ENCODE measurements at places on chromosomes 6 and 20.

DNA sequence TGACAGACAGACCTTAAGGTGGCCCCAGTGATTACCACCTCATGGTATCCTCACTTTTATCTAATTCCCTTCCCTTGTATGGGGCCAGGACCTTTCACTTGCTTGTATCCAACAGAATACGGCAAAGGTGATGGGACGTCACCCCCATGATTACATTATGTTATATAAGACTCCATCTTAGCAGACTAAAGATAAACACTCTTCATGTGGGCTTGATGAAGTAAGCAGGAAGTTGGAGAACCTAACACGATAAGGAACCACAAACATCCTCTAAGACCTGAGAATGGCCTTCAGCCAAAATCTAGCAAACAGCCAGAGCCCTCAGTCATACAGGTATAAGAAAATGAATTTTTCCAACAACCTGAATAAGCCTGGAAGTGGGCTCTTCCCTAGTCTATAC, 8.0 kb downstream of the SLC17A3 start:
- no peak for DNase-seq

- no peak for DNase-seq
These were observed 88.4 kb upstream of the BMP2 start for GRCh38 chr20:6679086-6679485.

- no peak for DNase-seq
These were observed 215.0 kb upstream of the HSF2 start for GRCh38 chr6:122184401-122184827.

DNA sequence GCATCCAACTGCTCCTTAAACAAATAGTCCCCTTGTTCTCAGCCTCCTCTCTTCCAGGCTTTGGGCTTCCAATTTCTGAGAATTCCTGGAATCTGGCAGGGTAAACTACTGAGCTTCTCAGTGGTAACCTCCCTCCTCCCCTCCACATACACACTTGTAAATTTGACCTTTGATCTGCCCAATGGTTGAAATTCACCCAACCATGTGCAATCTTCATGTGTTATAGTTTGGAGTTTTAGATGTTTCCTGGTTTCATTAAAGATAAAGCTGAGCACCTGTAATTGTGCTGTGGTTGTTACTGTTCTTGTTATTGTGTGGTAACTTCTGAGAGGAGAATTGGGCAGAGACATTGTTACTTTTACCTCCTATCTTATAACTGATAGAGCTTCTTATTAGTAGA, 328.4 kb downstream of the TPBG start:
- DNase-seq = no peak

DNA sequence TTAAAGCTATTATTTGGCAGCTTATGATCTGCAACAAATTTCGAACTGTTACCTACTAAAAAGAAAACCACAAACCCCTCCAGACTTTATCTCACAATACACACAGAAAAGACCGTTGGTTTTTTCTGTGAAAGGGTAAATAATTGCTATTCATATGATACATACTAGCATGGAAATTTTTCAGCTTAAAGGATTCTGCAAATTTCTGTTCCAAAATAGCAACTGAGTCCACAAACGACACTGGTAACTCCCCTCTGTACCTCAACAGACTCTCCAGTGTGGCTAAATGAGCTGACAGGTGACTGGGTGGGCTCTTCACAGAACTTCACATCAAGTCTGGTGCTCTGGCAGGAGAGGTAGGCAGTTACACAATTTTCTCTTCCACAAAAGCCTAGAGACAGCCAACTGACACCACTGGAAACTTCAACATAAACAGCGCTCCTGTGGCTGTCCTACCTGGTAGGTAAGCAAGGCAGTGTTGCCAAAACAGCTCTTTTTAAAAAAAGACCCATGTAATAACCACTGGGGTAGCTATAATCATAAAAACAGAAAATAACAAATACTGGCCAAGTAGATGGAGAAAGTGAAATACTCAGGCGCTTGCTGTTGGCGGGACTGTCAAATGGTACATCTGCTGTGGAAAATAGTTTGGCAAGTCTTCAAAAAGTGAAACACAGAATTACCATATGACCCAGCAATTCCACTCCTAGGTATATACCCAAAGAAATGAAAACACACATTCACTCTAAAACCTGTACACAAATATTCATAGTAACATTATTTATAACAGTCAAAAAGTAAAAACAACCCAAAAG, 37.8 kb downstream of the ELOVL5 start:
- DNase-seq = no peak

DNA sequence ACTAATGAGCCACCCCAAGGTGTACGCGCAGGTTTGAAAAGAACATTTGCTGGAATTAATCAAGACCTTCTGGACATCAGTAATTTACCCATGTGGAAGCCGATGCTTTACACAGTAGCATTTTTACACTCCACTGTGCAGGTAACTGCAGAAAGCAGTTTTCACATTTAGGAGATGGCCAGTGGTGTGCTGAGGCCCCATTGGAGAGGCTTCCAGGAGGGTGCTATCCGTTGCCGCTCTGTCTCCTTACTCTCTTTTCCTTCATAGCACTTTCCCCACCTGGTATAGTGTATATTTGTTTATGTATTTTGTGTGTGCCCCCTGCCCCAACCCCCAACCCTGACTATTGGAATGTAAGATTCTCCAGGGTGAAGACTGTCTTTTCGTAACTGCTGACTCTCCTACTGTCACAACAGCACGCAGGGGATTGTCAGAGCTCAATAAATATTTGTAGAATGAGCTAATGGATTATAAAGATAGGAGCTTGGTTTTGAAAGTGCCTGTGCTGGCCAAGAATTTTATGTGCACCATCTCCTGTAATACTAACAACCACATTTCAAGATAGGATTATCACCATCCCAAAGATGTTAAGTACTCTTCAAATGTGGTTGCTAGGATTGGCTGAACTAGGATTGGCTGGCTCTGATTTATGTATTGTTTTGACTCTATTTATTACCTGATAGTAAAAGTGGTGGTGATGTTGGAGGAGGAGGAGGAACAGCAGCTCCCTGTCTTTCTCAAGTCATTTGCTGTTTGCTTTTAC, 74.0 kb upstream of the GLP1R start:
- DNase-seq = no peak
